ENCODE measurements at places on chromosomes 16 and 17.
A peak's percentile ranks its signal among the peaks of the same experiment; 100 is the strongest.

- DNase-seq, result peak; percentile 28
These were observed 609.4 kb upstream of the SOX9 start for GRCh38 chr17:71511266-71511995.

GRCh38 chr16:13269905-13270528 lies 368.6 kb downstream of the SHISA9 start:
- DNase-seq, result no peak

- no peak for DNase-seq
These were observed 46.7 kb downstream of the WDR45B start for GRCh38 chr17:82601447-82602000.

DNA sequence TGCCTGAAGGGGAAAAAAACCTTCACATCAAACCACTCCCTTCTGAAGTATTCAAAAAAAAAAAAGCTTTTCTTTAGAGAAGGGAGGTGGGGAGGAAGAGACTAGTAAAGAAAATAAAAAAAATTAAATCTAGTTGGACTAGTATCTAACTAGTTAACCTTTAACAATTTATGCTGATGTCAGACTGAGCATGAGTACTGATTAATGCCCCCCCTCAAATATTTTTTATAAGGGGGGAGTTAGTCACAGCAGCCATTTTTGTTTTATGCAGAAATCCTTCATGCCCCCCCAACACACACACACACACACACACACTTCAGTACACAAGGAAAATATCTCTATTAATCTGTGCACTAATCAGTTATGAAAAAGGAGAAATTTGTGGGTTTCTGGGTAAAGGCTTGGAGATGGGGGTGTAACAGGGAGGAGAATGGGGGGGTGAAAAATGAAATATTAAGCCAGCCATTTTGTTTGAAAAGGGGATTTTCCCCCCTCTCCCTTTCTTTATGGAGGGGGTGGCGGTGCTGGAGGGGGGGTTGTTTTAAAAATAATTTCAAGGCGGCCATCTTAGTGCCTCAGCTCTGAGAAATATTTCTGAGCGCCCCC lies 4.7 kb upstream of the CHD3 start:
- no peak for DNase-seq

DNA sequence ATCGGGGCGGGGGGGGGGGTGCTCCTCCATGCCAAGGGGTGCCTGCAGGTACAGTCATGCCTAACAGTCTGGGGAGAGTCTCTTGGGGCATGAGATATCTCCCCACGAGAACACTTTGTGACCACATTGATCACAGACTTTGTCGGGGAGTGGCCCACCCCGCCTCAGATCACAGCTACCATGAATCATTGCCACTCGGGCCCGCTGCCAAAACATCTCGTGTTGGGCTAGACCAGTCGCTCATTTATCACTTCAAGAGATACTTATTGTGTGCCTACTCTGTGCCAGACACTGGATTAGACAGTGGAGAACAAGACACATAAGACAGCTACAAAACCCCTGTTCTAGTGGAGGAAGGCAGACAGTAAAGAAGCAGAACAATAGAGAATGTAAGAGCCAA lies 72.6 kb downstream of the CLEC16A start:
- DNase-seq, result no peak

DNA sequence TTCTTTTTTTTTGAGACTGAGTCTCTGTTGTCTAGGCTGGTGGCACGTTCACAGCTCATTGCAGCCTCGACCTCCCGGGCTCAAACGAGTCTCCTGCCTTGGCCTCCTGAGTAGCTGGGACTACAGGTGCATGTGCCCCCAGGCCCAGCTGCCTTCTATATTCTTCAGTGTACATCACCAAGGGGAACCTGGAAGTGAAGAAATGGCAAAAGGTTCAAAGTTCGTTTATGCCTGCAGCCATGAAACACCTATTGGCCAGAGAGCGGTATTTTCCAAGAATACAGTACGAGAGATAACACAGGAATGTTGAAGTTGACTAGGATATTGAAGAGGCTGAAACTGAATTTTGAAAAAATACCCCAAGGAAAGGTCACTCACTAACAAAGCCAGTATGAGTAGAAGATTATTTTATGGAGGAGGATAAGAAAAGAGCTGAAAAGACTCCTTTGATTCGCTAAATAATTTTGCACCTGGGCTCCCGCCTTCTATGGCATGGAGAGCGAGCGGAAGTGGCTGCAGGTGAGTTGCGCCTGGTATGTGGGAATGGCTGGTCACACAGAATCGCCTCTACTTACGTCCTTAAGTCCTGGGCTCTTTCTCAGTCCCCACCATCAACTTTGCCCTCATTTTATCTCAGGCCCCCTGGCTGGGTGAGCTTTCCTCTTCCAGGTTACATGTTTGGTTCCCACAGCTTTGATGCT lies 9.8 kb downstream of the ST6GALNAC1 start:
- DNase-seq, result no peak

GRCh38 chr16:17277981-17278381 lies 192.8 kb downstream of the XYLT1 start:
- no peak for DNase-seq

GRCh38 chr17:46738544-46738943 lies 79.9 kb downstream of the WNT3 start:
- no peak for DNase-seq

GRCh38 chr16:57066625-57067024 lies 25.8 kb upstream of the CPNE2 start:
- no peak for DNase-seq

- DNase-seq, result no peak
These were observed 129.8 kb downstream of the NTN1 start for GRCh38 chr17:9151091-9151490.

DNA sequence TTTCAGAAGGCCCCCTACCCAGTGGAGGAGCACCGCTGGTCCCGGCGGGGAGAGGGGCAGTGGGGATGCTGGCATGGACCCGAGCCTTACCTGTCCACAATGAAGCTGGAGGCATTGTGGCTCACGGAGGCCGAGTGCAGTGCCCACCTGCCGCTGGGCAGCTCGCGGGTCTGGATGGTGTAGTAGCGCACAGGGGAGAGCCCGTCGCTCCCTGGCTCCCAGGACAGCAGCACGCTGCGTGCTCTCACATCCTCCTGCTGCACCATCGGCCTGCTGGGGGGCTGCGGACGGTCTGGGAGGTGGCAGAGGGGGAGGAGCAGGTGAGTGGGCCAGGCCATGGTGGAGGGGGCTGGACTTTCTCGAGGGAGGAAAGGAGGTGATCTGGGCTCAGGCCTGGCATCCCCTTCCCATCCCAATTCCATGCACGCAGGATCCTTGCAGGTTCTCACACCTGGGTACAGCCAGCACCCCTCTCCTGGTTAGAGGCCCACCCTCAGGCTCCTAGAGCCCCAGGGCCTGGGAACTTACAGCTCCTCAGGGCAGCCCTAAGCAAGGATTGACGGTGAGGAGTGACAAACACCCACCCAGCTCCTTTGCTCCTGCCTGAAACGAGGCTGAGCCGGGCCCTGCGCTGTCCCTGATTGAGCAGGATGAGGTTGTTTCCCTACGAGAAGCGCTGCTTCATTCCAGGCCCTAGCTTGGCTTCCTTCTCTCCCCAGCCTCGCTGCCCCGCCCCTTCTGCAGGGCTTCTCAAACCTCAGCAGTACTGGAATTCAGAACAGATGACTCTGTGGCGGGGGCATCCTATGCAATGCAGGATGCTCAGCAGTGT lies 76.2 kb upstream of the CDC42EP4 start:
- no peak for DNase-seq

GRCh38 chr16:48619979-48620378 lies 10.0 kb upstream of the N4BP1 start:
- DNase-seq, result no peak

- no peak for DNase-seq
These were observed 24.3 kb downstream of the CCL4 start for GRCh38 chr17:36127911-36128310.

All from NCI-H1436 treated with DMSO at 0.1 percent for 48 hours (cell line).